NCI-H1092 (cell line): ENCODE measurements at places on chromosomes 16 and 17.
A peak's percentile ranks its signal among the peaks of the same experiment; 100 is the strongest.

DNA sequence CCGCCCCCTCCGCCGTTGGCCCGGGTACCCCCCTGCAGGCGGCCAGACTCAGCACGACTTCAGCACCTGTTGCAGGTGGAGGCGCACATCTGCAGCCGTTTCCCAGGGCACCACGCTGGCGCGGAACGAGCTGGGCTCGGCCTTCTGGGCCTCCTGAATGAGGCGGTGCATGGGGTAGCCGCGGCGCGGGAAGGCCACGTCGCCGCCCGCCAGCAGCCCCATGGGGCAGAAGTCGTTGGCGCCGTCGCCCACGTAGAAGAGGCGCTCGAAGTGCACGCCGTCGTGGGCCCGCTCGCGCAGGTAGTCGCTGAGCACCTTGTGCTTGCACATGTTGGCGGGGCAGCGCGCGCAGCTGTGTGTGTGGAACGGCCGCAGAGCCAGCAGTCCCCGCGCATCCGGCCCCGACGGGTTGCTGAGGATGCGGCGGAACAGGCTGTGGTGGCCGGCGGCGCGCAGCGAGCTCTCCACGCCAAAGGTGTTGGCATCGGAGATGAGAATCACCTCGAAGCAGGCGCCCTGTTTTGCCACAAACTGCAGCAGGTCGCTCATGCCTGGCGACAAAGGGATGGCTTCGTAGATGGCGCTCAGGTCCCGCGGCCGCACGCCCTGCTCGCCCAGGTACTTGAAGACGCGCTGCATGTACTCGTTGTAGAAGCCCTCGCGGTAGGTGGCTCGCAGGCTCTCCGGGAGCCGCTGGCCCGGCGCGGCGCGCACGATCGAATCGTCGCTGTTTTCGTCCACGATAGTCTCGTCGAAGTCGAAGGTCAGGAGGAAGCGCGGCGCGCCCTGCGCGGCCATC lies 6.2 kb downstream of the PHOSPHO1 start:
- DNase-seq = no peak

GRCh38 chr17:68670967-68671693 lies 70.0 kb upstream of the FAM20A start:
- DNase-seq = no peak

DNA sequence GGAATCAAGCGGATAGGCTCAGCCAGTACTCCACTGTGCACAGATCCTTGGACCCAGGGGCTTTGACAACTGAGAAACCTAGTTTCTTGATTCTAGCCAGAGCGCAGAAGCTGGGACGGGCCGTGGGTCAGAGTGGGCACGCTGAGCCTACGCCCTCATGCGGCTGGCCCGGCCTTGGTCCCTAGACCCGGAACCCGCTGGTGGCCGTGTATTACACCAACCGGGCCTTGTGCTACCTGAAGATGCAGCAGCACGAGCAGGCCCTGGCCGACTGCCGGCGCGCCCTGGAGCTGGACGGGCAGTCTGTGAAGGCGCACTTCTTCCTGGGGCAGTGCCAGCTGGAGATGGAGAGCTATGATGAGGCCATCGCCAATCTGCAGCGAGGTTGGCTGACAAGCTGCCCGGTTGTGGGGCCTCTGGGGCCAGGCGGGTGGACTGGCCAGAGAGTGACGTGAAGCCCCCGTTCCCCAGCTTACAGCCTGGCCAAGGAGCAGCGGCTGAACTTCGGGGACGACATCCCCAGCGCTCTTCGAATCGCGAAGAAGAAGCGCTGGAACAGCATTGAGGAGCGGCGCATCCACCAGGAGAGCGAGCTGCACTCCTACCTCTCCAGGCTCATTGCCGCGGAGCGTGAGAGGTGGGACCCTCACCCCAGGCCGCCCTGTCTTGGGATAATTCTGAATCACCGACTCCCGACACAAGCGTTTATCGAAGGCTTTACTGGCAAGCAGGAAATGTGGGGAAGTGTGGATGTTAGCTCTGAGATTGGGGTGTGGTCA lies 946 bp downstream of the STUB1 start:
- DNase-seq = peak; percentile 22

DNA sequence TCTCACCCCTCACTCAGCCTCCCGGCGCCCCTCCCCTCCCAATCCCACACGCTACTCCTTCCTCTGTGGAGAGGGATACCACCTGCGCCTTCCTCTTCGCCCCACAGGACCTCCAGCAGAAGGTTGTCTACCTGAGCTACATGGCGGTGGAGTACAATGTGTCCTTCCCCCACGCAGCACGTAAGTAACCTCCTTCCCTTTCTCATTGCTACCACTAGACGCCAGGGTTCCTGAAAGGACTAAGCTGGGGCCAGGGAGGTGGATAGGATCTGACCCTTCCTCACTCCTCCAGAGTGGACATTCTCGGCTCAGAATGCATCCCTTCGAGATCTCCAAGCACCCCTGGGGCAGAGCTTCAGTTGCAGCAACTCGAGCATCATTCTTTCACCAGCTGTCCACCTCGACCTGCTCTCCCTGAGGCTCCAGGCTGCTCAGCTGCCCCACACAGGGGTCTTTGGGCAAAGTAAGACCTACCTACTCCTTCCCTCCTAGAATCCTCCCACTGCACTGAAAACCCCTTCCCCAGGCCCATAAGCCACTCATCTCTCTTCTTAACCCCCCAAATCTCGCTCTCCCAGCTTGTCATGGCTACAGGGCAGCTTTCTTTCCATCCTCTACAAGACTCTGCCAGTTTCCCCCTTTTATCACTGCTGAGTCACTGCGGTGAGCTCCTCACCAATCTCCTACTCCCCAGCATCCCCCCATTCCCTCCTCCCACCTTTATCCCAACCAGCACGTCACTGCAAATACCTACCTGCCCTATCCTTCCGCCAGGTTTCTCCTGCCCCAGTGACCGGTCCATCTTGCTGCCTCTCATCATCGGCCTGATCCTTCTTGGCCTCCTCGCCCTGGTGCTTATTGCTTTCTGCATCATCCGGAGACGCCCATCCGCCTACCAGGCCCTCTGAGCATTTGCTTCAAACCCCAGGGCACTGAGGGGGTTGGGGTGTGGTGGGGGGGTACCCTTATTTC lies 1.5 kb downstream of the CD68 start:
- DNase-seq = no peak

DNA sequence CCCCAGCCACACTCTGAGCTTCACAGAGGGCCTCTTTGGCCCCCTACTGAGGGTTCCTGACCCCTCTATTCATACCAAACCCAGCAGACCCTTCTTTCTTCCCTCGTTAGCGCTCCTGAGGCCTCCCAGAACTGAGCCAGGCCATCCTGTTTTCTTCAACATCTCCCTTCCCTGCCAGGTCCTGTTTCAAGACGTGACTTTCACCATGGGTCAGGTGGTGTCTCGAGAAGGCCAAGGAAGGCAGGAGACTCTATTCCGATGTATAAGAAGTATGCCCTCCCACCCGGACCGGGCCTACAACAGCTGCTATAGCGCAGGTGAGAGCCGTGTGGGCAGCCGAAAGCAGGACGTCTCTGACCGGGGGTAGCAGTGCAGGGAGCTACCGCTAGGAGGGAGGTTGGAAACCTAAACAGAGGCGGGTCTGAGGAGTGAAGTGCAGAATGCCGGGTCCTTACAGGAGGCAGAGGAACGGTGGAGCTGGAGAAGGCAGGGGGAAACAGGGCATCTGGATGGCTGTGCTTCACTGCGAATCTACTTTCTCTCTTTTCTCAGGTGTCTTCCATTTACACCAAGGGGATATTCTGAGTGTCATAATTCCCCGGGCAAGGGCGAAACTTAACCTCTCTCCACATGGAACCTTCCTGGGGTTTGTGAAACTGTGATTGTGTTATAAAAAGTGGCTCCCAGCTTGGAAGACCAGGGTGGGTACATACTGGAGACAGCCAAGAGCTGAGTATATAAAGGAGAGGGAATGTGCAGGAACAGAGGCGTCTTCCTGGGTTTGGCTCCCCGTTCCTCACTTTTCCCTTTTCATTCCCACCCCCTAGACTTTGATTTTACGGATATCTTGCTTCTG lies 1.3 kb upstream of the SENP3 start:
- DNase-seq = no peak

DNA sequence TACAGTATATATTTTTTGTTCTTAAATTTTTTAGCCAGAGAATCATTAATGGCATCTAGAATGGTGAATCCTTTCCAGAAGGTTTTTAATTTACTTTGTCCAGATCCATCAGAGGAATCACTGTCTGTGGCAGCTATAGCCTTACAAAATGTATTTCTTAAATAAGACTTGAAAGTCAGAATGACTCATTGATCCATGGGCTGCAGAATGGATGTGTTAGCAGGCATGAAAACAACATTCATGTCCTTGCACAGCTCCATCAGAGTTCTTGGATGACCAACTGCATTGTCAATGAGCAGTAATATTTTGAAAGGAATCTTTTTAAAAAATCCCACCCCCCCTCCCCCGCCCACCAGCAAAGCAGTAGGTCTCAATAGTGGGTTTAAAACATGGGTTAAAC lies 51.4 kb downstream of the CACNG1 start:
- DNase-seq = no peak

DNA sequence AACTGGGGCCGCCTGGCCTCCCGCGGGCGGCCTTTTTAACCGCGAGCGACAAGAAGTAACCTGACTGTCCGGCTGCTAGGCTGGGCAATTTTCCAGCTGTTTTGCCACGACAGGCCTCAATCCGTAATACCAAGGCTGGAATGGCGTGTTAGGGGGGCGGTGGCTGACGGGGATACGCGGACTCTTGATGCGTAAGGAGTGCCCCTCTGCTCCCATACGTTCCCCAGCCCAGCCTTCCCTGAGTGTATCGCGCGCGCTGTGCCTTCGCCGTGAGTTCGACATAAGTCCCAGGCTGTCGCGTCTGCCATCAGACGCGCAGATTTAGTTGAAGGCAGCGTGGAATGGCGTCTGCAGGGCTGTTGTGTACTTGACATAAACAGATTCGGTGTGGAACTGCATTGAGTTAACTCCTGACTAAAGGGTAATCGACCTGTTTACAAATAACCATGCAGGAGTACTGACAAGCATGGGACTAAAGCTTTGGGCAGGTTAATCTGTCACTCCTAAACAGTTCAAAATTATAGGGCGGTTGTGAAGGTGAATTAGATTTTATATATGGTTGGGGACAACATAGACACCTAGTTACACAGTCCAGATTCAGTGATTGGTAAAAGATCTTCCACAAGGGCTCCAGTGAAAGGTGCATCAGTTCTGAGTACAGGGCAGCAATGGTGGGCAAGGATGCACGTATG lies 16.6 kb upstream of the ERN1 start:
- DNase-seq = peak; percentile 39

- no peak for DNase-seq
These were observed 4.6 kb downstream of the ZSCAN10 start for GRCh38 chr16:3094289-3095027.

DNA sequence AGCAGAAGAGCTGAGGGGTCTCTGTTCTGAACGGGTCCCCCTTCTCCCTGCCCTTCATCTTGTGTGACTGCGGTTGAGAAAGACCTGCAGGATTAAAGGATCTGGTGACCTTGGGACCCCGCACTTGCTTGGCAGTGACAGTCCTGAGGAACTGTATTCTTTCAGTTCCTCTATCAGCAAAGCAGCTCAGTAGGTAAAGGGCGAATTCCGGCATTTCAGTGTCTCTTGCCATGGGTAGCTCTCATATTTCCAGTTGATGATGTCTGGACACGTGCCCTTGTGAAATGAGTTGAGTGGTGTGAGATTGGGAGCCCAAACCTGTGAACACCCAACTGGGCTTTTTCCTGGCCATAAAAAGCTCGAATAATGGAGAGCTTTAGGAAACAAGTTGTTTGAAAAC lies 135.7 kb downstream of the PRKCA start:
- no peak for DNase-seq

DNA sequence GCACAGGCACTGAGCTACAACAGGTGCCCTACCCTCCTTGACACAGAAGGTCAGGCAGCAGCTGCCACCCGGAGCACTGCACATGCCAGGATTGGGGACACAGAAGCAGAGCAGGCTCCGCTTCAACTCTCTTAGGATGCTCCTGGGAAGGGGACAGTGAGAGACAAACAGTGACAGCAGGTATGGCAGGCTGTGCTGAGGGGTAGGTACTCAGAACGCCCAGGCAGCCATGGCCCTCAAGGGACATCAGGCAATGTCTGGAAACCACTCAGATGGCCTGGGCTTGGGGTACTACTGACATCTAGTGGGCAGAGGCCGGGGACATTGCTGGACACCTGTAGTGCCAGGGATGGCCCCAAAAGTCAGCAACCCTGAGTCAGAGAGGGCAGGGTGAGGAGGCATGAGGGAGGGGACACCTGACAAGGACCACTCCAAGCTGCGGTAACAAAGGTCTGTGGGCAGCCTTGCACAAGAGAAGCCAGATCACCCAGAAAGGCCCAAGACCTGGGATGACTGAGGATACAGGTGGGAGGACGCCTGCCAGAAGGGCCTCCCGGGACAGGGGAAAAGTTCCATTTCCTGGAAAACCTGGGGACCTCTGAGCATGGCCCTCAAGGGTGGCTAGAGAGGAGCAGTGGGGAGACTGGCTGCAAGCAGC lies 21.2 kb downstream of the PEMT start:
- DNase-seq = peak; percentile 52

DNA sequence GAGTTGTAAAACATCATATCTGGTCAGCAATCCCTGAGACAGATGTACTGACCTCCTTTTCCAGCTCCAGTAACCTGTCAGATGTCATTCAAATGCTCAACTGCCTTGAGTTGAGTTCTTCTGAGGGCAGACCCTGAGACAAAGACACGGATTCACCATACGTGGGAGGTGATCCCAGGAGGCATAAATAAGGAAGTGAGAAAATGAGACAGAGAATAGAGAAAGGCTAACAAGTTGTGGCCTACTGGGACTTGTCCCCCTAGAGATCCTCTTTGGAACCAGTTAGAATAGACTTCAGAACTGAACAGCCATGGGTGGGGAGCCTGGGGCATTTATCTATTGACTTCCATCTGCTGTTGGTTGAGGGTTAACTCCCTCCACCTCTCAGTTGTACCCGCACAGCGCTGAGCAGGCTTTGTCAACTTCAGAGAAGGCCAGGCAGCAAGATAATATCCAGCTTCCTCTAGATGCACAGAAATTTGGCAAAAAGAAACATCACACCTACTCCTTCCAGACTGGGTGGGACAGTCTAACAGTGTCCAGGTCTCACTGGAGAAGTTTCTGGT lies 123.0 kb upstream of the DYNLRB2 start:
- no peak for DNase-seq

DNA sequence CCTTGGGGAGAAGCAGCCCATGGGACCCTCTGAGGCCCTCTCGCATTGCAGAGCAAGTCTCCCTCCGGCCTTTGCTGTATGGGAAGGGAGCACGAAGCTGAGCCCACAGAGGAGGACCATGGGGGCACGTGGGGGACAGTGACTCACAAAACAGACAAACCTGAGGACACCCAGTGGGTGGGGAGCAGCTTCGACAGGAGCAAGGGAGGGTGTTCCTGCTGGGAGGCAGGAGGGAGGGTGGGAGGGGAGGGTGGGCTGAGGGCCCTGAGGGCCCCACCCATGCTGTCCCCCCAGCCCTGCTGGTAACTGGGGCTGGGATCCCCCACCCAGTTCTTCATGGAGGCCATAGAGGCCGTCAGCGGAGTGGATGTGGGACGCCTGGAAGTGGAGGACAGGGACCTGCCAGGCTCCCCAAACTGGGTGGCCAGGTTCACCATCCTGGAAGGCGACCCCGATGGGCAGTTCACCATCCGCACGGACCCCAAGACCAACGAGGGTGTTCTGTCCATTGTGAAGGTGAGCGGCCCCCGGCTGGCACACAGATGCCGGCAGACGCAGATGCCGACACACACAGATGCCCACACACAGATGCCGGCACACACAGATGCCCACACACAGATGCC lies 12.5 kb downstream of the SLC22A31 start:
- DNase-seq = no peak
